ENCODE measurements at places on chromosomes 4 and X. TPM values are rescaled to one million over a fixed set of nuclear protein-coding genes. Genes with fewer than 3 reads are reported as not detected.

The ABHD18 gene
- 15.4 TPM for polyA plus RNA-seq

The CCNA2 gene
- 27.5 TPM for polyA plus RNA-seq

DNA sequence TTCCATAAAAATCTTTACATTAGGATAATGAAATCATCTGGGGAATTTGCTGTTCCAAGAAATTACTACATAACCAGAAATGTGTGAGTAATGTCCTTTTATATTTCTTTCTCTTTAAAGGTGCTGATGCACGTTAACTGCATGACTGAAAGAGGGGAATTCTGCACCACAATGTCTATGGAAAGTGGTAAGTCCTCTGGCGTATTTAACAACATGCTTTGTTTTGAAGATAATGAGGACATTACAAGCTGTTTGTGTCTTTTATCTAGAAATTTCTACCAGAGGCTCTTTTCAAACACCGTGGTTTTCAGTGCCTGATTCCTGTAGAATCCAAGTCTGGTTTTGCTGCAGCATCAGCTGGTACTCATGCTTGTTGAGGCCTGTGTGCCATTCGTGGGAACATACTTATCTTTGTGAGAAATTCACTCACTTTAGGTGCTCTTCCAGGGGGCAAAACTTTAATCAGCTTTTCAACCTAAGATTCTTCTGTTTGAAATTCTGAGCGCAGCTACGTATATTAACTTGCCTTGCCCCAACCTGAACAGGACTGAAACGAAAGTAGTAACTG, 257.2 kb downstream of the PDHA2 start:
- no peak for DNase-seq

The FRG2 gene
- not detected for polyA plus RNA-seq

DNA sequence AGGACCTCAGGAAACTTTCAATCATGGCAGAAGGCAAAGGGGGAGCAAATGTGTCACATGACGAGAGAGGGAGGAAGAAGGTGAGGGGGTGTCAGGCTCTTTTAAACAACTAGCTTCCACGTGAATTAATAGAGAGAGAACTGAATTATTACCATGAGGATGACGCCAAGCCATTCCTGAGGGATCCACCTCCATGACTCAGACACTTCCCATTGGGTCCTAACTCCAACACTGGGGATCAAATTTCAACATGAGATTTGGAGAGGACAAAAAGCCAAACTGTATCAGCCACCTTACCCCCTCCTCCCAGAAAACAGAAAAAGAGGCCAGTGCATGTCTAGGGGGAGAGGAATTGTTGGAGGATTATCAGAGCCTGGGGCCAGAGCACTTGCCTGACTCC, 40.4 kb upstream of the LAS1L start:
- no peak for DNase-seq

DNA sequence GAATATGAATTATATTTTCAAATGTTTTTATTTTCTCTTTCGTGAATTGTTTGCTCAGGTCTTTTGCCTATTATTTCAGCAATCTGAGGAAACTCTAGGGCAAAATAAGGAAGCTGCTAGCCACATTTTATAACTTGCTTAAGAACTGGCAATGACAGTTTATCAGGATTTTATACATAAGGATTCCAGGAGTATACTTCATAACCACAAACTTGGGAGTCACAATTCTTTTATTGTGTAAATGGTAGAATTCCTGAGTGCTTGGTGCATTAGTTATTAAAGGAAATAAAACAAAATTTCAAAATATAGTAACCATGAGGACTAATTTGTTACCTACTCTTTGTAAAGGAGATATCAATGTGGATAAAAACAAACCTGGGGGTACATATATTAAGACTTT, 54.4 kb downstream of the PALLD start:
- DNase-seq, result no peak

GRCh38 chr4:41022116-41022515, 192.2 kb downstream of the APBB2 start:
- no peak for DNase-seq

GRCh38 chr4:1042352-1043055, 31.1 kb downstream of the FGFRL1 start:
- no peak for DNase-seq

DNA sequence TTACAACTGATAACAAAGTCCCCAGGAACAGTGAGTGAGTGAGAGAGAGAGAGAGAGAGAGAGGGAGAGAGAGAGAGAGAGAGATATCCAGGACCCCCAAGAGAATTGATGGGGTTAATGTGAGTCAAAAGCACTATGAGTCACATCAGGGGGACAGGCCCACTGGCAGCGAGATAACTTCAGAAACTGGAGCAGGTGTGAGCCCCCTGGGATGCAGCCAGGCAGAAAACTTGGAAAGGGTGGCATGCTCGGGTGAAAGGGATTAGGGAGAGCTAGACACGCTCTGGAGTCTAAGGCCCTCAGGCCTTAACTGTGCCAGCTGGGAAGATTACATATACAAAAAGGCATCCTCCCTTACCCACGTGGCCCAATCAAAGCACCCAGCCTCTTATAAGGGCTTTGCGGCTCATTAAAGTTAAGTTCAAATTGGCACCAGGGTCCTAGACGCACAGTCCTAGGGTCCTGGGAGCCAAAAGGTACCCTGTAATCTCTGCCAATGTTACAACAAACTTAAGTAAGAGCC, 841 bp downstream of the ACOT9 start:
- DNase-seq, result peak; percentile 39

DNA sequence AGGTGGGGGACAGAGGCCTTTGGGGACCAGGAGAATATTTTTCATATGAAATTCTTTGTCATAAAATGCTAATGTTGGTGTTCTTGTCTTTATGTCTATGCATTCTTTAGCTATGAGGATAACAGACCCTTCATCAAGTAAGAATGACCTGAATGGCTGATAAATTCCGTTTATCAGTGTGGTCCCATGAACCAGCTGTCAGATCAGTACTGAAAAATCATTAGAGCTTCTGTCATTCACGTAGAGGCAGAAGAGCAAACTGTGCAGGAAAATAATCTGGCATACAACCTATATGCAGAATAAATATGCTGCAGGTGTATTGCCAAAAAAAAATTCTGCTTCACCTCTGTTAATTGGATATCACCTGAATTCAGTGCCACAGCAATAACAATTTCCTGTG, 828.6 kb downstream of the ADGRL3 start:
- DNase-seq, result no peak

- no peak for DNase-seq
These were observed 29.5 kb downstream of the FHDC1 start for GRCh38 chr4:152965611-152966010.

- no peak for DNase-seq
These were observed 2.2 kb downstream of the PDE6B start for GRCh38 chr4:627347-628125.

The EDNRA gene
- 88.1 TPM for polyA plus RNA-seq

DNA sequence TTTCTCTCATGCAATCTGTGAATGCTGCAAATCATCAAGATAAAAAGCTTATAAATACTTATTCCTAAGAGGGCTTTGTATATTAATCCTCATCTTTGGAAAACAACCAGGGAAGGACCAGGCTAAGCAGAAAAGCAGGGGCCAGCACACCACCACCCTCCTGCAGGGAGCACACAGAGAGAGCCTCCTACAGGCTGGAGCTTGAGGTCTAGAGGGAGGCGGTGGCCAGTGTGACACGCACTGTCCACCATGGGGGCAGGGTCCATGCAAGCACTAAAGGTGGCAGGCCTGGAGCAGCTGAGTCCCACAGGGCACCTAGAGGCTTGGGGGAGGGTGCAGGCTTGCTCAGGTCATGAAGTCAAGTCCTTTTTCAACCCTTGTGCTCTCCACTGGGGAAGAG, 236.9 kb downstream of the TACR3 start:
- no peak for DNase-seq

GRCh38 chr4:176242764-176243347, 26.2 kb downstream of the ASB5 start:
- DNase-seq, result no peak

DNA sequence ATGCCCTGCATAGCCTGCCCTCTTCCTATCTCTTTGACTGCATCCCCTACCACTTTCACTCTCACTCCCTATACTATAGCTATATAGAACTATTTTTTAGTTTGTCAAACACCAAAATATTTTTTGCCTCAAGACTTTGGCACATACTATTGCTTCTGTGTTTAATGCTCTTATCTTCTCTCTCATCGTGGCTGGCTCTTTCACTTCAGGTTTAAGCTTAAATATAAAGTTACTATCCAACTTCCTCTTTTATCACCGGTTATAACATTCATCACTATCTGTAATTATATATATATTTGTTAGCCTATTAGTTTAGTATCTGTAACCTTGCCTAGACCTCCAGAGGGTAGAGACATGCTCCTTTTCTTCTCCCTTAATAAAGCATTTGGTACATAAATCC, 11.5 kb upstream of the HMGB2 start:
- no peak for DNase-seq

DNA sequence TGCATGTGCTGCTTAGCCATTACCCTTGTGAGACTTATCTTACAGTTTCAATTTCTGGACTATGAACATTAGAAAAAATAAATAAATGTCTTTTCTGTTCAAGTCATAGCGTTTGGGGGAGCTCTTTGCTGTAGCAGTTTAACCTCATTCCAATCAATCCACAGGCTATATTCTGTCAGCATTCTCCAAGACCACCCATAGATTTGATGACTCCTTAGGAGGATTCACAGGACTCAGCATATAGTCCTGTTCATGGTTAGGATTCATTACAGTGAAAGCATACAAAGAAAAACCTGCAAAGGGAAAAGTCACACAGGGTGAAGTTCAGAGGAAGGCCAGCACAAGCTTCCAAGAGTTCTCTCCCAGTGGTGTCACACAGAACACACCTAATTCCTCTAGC, 180.5 kb downstream of the ADAMTS3 start:
- DNase-seq, result no peak

DNA sequence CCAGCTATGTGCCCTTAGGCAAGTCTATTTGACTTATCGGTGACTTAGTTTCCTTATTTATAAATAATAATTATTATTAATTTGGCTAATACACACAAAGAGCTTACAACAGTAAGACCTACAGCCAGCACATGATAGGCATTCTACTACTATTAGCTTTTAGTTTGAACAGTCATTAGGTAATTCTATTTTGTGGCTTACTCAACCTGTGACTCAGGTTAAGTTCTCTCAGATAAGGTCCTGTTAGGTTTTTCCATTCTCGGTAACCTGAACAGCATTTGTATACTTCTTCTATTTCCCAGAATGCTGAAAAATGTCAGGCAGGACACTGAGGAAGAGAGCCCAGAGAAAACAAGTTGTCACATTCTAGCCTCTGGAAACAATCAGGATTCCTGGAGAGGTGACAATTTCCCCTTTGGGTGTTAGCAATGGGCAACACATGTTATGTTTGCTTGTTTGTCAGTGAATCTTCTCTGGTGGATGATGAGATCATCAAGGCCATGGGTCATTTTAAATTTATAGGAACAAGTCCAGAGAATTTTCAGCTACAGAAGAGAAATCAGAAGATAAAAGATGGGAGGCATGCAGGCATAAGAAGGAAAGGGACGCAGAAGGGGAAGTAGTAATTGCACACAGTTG, 2144.7 kb downstream of the PCDH7 start:
- DNase-seq, result no peak

The UFSP2 gene
- polyA plus RNA-seq, result 68.9 TPM

DNA sequence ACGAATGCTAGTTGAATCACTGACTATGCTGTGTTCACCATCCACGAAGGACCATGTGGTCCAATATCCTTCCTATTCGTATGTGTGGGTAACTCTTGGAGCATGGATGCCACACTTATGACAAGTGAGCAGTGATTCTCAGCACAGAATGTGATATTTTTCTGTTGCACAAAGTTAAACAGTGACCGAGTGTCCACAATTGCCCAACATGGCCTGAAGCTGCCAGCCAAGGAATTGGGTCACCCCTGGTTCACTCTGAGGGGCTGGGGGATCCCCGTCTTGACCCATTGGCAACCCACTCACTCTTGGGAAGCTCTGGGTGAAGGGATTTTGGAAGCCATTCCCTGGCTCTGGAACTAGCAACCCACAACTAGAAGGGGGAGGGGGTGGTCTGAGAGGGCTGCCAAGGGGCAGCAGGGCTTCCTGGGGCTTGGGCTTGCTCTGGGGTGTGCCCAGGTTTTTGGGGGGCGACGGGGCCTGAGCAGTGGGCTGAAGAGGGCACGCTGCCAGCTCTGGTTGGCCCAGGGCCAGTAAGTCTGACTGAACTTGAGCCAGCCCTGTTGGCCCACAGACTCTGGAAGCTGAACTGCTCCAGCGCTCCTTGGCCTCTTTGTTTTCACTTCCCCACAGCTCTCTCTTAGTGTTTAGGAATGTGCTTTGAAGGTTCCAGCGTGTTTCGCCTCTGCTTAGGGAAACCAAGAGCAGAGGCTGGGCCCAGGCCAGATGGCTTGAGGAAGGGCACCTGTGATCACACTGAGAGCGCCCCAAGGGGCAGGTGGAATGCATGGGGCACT, 43.1 kb upstream of the BCOR start:
- DNase-seq, result no peak

The PAK3 gene
- 6.3 TPM for polyA plus RNA-seq

- DNase-seq, result no peak
These were observed 173.1 kb downstream of the FSTL5 start for GRCh38 chr4:161990721-161991120.

The ERAS gene
- 0.16 TPM for polyA plus RNA-seq

The LUZP4 gene
- not detected for polyA plus RNA-seq

GRCh38 chr4:89114100-89114499, 2.8 kb downstream of the TIGD2 start:
- DNase-seq, result no peak
